WTC11 (cell line): ENCODE measurements at places on chromosomes 5 and 9. TPM values are rescaled to one million over a fixed set of nuclear protein-coding genes. Genes with fewer than 3 reads are reported as not detected.

DNA sequence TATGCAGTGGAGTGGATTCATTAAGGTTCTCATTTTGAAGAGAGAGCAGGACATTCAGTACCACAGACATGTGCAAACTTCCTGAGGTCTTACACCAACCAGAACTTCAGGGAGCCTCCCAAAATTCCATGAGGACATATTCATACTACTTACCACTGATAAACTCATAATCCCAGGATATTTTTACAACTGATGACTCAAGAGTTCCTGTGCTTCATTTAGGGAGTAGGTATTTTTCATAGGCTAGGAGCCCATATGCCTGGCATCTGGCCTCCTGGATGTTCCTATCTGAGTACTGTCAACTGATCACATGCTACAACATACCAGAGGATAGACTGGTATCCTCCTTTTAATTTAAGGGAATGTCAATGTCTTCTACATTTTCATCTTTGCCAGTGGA lies 578.0 kb downstream of the EFNA5 start:
- no peak for DNase-seq

DNA sequence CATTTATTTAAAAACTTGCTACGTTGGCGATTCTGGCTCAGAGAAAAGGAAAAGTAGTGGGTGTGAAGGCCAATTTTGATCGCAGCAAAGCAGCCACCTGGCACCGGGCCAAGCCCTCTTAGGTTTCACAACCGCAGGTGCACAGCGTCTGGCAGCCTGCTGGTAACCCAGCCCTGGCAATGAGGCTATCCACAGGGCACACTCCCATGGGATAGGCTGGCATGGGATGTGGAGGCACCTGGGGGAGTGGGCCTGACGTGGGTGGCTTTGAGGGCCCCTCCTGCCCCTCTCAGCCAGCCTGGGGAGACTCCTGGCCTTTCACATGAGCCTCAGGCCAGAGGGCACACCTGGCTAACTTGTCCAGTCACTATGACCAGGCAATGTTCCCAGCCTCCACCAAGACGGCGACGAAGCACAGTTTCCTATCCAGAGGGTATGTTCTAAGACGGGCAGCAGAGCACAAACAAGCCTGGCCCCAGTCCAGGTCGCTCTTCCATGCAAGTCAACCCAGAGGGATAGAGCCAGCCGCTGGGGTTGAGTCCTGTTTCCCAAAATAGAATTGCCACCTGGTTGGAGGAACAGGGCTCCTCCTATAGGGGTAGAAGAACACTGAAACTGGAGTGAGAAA lies 19.0 kb downstream of the CMBL start:
- DNase-seq = no peak

GRCh38 chr5:123710031-123710430 lies 198.1 kb downstream of the CSNK1G3 start:
- DNase-seq = no peak

- no peak for DNase-seq
Observed at GRCh38 chr9:109894921-109895758, 115.1 kb downstream of the PALM2AKAP2 start.

DNA sequence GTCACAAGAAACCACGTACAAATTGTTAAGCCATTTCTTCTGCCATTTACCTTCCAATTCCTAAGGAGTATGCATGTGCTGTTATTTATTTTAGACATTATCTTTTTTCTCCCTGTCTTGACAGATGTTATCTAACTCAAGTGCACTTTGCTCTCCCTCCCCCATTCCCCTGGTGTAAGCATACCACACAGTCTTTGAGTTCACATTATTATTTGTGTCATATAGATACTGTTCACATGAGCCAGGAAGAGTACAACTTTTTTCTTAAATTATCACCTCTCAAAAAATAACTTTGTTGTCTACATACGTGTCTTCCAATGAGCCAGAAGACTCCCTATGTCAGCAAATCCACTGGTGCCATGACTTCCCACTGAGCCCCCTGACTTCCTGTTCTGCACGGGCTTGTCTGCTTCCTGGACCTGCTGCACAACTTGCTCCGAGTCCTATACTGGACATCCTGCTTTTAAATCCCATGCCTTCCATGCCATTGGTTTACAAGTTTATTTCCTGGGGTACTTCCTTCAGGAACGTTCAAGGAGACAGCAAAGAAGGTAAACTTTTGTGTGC lies 19.9 kb upstream of the FAM120A start:
- no peak for DNase-seq

DNA sequence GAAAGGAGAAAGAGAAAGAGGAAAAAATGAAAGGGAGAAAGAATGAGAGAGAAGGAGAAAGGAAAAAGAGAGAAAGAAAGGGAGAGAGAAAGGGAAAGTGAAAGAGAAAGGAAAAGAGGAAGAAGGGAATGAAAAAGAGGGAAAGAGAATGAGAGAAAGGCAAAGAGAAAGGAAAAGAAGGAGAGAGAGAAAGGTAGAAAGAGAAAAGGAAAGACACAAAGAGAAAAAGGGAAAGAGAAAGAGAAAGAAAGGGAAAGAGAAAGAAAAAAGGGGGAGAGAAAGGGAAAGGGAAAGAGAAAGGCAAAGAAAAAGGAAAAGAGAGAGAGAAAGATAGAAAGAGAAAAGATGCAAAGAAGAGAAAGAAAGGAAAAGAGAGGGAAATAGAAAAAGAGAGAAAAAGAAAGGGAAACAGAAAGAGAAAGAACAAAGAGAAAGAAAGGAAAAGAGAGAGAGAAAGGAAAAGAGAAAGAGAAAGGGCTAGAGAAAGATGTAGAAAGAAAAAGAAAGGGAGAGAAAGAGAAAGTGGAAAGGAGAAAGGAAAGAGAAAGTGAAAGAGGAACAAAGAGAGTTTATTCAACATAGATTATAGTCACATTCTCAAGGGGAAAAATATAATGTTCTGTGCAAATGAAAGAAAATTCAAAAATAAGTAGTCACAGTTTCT lies 165.2 kb downstream of the TMEM38B start:
- no peak for DNase-seq

GRCh38 chr5:153718713-153719112 lies 228.2 kb downstream of the GRIA1 start:
- DNase-seq = no peak

- DNase-seq = no peak
Observed at GRCh38 chr9:85530721-85531120, 211.0 kb downstream of the AGTPBP1 start.

DNA sequence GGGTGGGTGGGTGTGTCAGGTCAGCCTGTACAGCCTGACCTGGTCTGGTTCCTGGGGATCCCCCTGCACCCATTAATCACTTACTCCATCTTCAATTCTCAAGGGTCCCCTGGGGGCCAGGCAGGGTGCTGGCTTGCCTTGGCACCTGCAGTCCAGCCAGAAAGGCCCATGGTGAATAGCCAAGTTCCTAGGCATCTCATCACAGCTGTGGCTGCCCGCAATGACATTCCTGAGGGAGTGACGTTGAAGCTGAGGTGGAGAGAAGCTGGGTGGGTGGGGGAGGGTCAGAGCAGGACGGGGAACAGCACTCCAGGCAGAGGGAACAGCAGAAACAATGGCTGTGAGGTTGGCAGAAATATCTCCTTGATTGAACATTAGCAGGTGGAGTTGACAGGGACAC lies 10.6 kb downstream of the HMCN2 start:
- DNase-seq = no peak

DNA sequence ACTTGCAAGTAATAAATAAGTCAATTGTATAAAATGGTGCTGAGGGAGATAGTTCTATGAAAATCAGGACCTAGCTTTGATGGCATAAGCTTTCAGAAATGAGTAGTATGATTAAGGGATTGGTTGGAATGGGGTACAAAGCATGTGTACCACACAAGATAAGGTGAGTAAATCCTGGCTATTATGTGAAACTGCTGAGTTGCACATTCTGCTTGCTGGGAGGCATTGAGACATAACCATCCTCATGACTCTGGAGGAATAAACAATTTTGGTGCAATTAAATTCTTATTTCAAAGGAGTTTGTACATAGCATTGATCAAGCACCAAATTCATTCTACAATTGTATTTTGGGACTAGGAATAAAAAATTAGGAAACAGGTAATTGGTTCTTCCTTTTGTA lies 755.2 kb upstream of the ACO1 start:
- no peak for DNase-seq

GRCh38 chr5:136732751-136733150 lies 367.4 kb upstream of the TRPC7 start:
- no peak for DNase-seq

GRCh38 chr9:124340219-124341069 lies 74.8 kb downstream of the PSMB7 start:
- no peak for DNase-seq

GRCh38 chr9:109906766-109907382 lies 126.9 kb downstream of the PALM2AKAP2 start:
- no peak for DNase-seq

GRCh38 chr5:8019719-8020218 lies 150.8 kb downstream of the MTRR start:
- DNase-seq = no peak

GRCh38 chr9:219670-220365 lies 5.2 kb downstream of the DOCK8 start:
- no peak for DNase-seq

GRCh38 chr5:138974227-138975063 lies 99.3 kb upstream of the LRRTM2 start:
- no peak for DNase-seq

- no peak for DNase-seq
Observed at GRCh38 chr9:123276551-123276950, 8.2 kb upstream of the STRBP start.

DNA sequence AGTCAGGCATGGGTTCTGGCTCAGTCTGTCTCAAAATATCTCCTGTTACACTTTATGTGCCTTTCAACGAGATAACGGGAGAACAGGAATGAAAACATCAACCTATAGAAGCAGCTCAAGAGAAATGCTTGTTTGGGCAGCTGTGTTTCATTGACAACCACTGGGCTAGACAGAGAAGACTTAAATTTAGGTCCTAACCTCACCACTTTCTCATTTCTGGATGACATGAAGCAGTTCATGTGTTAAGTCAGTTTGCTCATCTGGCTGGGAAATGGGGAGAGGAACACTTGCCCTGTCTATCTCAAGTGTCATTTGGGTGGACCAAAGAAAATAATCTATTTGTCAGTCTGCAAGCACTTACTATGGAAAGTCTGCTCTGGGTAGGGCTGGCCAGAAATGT lies 66.7 kb upstream of the PCA3 start:
- DNase-seq = no peak

DNA sequence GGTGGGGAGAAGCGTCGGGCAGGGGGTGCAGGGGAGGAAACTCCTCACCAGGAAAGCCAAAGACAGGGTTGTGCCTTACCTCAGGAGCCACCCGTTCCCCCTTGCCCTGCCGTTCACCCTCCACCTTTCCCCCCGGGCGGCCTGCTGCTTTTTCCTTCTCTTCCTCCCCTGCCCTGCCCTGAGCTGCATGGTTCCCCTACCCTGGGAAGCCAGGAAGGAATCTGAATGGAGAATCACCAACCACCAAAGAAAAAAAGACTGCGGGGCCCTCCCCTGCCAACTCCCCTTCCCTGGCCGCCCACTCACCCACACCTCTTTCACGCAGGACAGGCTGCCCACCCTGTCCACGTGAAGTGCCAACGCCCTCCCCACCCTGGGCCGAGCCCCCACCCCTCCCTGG lies 820 bp upstream of the NFX1 start:
- no peak for DNase-seq

- no peak for DNase-seq
Observed at GRCh38 chr9:130201399-130201873, 29.2 kb downstream of the NCS1 start.

GRCh38 chr5:79727451-79728355 lies 38.1 kb downstream of the CMYA5 start:
- DNase-seq = no peak

GRCh38 chr9:69673311-69673640 lies 1.1 kb upstream of the APBA1 start:
- DNase-seq = no peak

DNA sequence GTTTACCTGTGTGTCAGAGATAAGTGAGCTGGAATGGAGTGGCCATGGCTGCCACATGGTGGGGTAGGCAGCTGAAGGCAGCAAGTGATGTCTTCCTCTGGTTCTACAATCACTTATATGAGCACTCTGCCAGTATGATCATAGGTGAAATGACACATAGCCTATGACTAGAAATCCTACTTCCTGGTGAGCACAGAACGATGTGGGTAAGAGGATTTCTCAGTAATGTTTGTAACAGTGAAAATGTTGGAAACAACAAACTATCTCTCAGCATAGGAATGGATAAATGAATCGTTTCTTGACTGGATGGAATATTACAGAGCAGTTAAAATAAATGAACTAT lies 187.0 kb upstream of the S1PR3 start:
- DNase-seq = no peak

DNA sequence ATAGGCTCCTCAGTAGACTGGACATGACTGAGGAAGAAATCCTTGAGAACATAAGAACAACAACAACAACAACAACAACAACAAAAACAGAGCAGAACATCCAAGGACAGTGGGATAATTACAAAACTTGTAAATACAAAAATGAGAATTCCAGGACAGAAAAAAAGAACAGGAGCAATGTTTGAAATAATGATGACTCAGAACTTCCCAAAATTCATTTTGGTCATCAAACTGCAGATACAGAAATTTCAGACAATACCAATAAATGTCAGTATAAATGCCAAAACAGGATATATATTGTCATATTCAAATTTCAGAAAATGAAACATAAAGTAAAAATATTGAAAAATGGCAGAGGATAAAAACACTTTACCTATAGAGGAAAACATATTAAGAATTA lies 259.0 kb downstream of the TRIM36 start:
- no peak for DNase-seq

- no peak for DNase-seq
Observed at GRCh38 chr9:36937951-36938350, 96.1 kb downstream of the PAX5 start.

- DNase-seq = no peak
Observed at GRCh38 chr9:21690561-21690960, 111.9 kb upstream of the MTAP start.

DNA sequence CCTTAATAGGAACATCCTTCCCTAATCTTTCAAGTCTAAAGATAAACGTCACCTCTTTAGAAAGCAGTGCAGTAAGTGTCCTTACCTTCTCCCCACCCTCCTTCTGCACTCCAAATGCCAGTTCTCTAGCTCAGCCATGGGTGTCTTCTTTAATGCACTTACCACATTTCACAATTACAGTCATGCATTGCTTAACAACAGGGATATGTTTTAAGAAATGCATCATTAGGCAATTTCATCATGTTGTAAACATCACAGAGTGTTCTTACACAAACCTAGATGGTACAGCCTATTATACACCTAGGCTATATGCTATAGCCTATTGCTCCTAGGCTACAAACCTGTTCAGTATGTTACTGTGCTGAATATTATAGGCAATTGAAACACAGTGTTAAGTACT lies 91.2 kb downstream of the RFX3 start:
- DNase-seq = no peak

Gene SPINK7
- total RNA-seq = not detected in 3 replicates

Gene ORM2
- total RNA-seq = 0.73 to 1.6 TPM (median 1.0 TPM) in 3 replicates

Gene NR2F1-AS1
- total RNA-seq = 0.76 to 1.7 TPM (median 1.5 TPM) in 3 replicates

Gene DBH
- total RNA-seq = 0.23 to 0.34 TPM (median 0.24 TPM) in 3 replicates

Gene ADRA1B
- 0.11 to 0.16 TPM in 2 of 3 replicates, not detected in the other for total RNA-seq

Gene SH3GL2
- 4.2 to 6.5 TPM (median 5.8 TPM) in 3 replicates for total RNA-seq

Gene PLPP7
- total RNA-seq = 4.2 to 4.9 TPM (median 4.7 TPM) in 3 replicates

Gene JAKMIP2
- 10.9 to 11.9 TPM (median 11.8 TPM) in 3 replicates for total RNA-seq

Gene SCGB3A2
- total RNA-seq = 57.3 to 79.1 TPM (median 66.0 TPM) in 3 replicates

Gene CAMLG
- total RNA-seq = 39.7 to 43.9 TPM (median 42.1 TPM) in 3 replicates
